ENCODE measurements at places on chromosomes 16 and 17.

GRCh38 chr16:85328676-85329058, 216.4 kb upstream of the CIBAR2 start:
- no peak for DNase-seq

- DNase-seq: no peak
These were observed 61.4 kb downstream of the TMEM100 start for GRCh38 chr17:55661256-55661758.

- DNase-seq: no peak
These were observed 1.0 kb downstream of the CSNK2A2 start for GRCh38 chr16:58196898-58197313.

DNA sequence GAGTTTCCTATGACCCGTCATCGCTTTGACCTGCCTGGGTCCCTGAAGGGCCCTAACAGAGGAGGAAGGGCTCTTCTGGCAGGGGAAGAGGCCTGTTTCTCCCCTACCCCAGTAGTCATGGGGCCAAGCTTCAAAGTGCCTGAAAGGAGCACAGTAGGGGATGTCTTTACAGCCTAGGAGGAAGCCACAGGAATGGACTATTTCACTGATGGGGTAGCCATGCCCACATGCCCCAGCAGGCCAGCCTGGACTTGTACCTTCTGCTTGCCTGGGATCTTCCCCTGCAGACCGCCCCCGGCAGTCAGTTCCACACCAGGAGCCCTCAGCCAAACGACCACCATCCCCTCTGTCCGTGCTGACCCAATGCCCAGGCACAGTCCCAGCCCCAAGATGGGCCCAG, 41.8 kb upstream of the PEMT start:
- no peak for DNase-seq

- DNase-seq: no peak
These were observed 10.9 kb downstream of the CACNB1 start for GRCh38 chr17:39186481-39187002.

DNA sequence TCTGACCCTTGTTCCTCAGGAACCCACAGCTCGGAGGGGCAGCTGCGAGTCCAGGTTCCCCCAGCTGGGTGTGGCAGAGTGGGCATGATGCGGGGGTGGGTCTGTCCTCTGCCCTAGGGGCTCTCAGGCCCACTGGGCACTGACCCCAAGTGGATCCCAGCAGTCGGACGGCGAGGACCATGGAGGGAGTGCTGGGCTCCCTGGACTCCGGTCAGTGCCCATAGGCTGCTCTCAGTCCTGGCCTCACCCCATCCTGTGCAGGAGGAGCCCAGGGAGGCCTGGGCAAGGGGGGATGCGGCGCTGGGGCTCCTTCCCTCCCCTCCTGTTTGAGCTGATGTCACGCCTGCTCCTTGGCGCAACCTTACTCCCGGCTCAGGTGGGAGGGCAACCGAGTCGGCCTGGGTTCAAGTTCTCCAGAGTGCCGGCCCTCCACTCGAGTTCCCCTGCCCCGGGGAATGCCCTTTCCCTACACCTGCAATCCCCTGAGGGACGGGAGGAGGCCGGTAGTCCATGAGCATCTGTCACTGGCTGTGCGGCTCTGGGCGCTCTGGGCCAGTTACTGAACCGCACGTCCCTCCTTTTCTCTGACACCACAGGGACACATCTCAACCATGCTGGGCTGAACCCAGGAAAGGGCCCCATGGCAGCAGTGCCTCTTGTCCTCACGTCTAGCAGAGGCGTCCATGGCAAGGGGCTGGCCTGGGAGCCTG, 52.6 kb upstream of the ACSF3 start:
- no peak for DNase-seq

DNA sequence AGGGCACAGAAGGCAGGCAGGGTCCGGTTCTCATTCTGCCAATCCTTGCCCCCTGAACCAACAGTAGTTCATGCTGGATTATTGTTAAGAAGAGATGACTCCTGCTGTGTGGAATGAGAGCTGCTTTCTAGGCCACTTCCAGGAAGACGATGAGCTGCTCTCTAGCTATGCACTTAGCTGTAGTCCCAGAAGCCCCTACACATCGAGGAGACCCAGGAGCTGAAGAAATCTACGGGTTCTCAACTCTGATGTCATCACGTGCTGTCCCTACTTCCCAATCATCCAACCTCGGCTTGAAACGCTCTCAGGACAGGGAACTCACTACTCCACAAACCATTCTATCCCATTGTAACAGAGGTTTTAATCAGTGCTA, 29.0 kb upstream of the EMP2 start:
- DNase-seq: no peak

GRCh38 chr17:17345686-17346427, 42.7 kb downstream of the NT5M start:
- no peak for DNase-seq

DNA sequence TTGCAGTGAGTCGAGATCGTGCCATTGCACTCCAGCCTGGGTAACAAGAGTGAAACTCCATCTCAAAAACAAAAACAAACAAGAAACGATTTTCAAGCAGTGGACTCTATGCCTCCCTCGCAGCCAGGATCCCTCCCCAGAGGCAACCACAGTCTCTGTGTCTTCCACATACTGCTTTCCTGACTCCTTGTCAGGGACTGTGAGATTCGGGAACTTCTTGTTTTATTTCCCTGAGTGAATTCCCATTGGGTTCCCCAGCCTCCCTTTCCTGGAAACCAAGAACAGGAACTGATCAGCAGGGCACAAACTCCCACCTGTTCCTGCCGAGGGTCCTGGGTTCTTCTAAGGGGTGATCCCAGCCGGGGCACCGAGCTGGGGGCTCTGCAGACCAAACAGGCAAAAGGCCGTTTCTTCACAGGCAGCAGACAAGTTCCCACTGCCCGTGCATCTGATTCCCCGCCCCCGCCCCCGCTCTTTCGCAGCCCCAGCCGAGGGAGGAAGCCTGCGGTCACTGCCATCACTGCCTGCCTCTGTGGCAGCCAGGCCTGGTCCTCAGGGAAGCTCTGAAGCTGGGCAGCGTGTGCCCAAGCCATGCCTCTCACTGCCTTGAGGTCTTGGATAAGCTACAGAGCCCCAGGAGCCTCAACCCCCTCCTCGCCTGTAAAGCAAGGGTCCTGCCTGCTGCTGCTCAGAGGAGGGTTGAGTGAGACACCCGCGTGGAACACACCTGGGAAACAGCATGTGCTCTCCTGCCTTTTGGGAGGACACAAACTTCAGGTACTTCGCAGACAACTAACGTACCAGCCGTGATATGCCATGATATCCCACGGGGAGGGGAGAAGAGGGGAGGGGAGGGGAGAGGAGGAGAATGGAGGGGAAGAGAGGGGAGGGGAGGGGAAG, 5.5 kb upstream of the PIEZO1 start:
- no peak for DNase-seq

GRCh38 chr16:75333721-75334163, 82.3 kb upstream of the BCAR1 start:
- no peak for DNase-seq
